ENCODE measurements at places on chromosomes 11 and 22. TPM values are rescaled to one million over a fixed set of nuclear protein-coding genes. Genes with fewer than 3 reads are reported as not detected.
A peak's percentile ranks its signal among the peaks of the same experiment; 100 is the strongest.

- DNase-seq: no peak
- no peaks in the 10 kb centered on the region for H3K36me3 ChIP-seq
- no peak overlapping the region for H3K27ac ChIP-seq
- H3K4me3 ChIP-seq: peak overlapping the region; percentile 24
These were observed 9.6 kb downstream of the BACE1-AS start for GRCh38 chr11:117300773-117301172.

DNA sequence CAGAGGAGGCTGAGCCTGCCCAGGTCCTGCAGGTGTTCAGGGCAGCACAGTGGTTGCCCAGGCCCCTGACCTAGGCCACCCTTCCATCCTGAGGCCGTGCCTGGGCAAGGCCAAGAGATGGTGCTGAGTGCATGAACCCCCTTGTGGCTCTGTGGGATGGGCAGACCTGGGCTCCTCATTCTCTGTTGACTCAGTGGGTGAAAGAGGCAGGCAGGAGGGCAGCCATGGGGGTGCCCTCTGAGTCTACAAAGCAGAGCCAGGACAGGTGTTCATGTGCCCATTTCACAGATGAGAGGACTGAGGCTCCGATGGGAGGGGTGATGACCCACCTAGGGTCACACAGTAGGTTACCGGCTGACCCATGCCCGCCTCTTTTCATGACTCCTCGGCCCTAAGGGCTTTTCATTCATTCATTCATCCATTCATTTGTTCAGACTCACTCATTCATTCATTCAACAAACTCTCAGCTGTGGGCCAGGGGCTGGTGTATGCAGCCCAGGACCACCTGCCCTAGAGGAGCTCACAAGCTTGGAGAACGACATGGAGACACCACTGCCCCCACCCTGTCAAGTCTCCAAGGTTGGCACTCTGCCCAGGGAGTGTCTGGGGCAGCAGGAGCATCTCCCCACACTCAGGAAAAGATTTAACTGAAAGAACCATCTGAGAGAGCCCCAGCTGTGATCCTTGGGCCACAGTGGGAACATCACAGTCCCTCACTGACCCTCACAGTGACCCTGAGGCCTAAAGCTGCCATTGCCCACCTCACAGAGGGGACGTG, 40.5 kb downstream of the IGLL5 start:
- no peak overlapping the region for H3K4me3 ChIP-seq
- H3K27ac ChIP-seq: no peak overlapping the region
- H3K36me3 ChIP-seq: no peaks in the 10 kb centered on the region
- DNase-seq: no peak

- no peaks in the 10 kb centered on the region for H3K27me3 ChIP-seq
- no peaks in the 10 kb centered on the region for H3K4me1 ChIP-seq
- H3K27ac ChIP-seq: no peak overlapping the region
- DNase-seq: no peak
- H3K4me3 ChIP-seq: no peak overlapping the region
These were observed 337.4 kb downstream of the CADM1 start for GRCh38 chr11:115166820-115167219.

- H3K27ac ChIP-seq: peak overlapping the region; percentile 79
- no peaks in the 10 kb centered on the region for H3K27me3 ChIP-seq
- no peaks in the 10 kb centered on the region for H3K36me3 ChIP-seq
- H3K4me1 ChIP-seq: no peaks in the 10 kb centered on the region
These were observed 699 bp upstream of the SDF2L1 start for GRCh38 chr22:21641417-21641788.

GRCh38 chr11:95089620-95090542, at the start of gene ENDOD1:
Gene ENDOD1 (plus strand): TSS chr11:95089846. CDS start chr11:95089928, 82 bp downstream.
- DNase-seq: peak; percentile 74
- peaks cover 22% of the 10 kb centered on the region for H3K4me1 ChIP-seq
- H3K27me3 ChIP-seq: no peaks in the 10 kb centered on the region
- peak within 1 kb of the TSS; percentile 89 for H3K4me3 ChIP-seq

DNA sequence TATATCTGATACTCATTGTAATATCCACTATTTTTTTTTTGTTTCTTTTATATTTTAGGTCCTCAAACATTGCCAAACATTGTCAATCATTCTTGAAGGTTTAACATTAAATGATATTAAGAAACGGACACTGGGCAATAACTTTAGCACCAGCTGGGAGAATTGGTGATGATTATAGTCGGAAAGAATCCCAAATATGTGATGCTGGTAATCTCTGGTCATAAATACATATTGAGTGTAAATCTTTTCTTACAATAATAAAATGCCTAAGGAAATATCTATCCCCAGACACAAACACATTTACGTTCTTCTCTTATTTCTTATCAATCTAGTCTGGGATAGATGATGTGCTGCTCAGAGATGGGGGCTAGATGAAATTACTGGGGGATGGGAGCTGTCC, 25.2 kb downstream of the OR51E2 start:
- no peak for DNase-seq
- H3K4me3 ChIP-seq: no peak overlapping the region
- H3K27me3 ChIP-seq: no peaks in the 10 kb centered on the region
- H3K36me3 ChIP-seq: no peaks in the 10 kb centered on the region

OR10D3 gene
- total RNA-seq: not detected
